ENCODE measurements at places on chromosomes 7 and 10.

GRCh38 chr7:18792871-18793595, 297.5 kb downstream of the HDAC9 start:
- DNase-seq, result no peak

DNA sequence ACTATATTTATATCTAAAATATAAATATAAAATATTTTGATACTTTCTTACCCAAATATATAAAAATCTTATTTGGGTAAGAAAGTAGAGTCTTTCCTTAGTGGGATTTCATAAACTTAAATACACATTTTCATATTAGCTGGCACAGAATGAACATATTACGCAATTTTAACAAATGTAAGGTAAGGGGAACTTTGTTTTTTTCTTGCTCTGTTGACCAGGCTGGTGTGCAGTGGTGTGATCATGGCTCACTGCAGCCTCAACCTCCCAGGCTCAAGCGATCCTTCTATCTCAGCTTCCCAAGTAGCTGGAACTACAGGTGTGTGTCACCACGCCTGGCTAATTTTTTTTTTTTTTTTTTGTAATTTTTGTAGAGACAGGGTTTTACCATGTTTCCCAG, 18.3 kb downstream of the CYP26A1 start:
- DNase-seq, result no peak

- no peak for DNase-seq
Observed at GRCh38 chr7:36937754-36938563, 213.7 kb upstream of the AOAH start.

DNA sequence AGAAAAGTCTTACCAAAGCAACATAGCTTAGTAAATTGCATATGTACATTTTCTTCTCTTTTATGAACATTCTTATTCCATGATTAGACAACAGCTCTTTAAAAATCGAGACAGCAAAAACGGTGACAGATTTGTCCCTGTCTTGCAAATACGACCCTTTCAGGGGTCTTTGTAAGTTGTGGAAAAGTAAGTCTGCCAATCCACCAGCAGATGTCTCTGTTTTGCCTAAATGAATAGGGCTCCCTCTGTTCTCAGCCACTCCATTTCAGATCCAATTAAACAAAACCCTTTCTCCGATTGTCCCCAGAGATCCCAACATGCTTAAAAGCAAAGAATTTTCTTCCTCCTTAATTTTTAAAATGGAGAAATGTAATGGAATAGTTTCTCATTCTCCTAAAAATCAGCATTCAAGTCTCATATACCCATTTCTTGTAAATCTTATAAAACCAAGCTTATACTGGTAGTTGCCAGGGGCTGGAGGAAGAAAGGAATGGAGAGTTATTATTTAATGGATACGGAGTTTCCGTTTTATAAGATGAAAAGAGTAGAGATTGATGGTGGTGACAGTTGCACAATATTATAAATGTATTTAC, 61.0 kb upstream of the NFE2L3 start:
- peak; percentile 14 for DNase-seq

GRCh38 chr7:134120405-134120804, 6.7 kb upstream of the LRGUK start:
- no peak for DNase-seq

DNA sequence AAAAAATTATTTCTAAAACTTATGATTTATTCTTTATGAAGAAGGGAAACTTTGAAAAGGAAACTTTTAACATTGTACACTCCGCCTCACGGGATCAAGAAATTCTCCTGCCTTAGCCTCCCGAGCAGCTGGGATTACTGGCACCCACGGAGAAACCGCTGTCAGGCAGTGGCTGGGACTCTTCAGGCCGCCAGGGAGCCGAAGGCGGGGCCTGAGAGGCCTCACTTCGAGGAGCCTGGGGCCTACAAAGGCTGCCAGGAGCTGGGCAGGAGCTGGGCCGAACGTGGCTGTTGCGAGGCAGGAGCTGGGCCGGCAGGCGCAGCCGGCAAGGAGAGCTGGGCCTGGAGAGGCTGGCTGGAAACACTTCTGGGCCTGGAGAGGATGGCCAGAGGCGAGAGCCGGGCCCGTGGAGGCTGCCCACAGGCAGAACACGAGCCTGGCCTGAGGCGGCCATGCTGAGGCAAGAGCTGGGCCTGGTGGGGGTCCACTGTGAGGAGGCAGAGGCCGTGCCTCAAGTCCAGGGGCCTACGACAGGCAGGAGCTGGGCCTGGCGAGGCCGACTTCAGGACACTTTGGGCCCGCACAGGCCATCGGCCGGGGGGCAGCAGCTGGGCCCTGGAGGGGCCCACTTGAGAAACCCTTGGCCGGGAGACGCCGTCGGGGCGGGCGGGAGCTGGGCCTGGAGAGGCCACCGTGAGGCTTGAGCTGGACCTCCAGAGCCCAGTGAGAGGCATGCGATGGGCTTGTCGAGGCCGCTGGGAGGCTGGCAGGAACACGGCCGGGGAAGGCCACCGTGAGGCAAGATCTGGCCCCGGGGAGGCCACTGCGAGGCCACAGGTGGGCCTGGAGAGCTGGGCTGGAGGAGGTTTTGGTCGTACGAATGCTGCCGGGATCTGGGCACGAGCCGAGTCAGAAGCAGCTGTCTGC, 23.7 kb downstream of the MDH2 start:
- DNase-seq, result no peak

GRCh38 chr7:45446195-45446944, 127.8 kb upstream of the ADCY1 start:
- DNase-seq, result no peak

DNA sequence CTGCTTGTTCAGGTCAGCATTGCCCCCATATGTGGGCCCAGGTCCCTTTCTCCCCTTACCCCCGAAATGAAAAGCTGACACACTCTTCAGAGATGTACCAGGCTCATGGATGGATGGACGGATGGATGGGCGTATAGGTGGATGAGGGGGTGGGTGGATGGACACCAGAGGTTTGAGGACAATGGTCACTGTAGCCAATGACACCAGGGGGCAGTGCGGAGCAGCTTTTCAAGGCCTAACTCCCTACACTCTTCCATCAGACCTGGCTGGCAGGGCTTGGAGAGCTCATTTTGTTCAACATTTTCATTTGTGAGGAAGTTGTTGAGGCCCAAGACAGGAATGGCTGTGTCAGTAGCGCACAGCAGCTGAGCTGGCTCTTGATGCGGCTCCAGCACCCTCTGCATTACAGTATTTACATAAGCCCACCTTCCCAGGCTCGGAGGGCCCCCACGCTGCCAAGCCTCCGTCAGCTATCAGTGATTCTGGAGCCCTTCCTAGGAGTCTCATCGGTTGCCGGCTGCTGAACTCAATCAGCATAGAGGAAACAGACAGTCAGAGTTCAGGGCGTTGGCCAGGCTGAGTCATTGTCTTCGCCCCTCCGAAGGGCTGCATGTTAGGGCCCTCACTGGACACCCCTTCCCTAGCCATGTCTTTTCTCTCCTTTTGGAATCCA, 11.6 kb upstream of the FFAR4 start:
- peak; percentile 9 for DNase-seq

DNA sequence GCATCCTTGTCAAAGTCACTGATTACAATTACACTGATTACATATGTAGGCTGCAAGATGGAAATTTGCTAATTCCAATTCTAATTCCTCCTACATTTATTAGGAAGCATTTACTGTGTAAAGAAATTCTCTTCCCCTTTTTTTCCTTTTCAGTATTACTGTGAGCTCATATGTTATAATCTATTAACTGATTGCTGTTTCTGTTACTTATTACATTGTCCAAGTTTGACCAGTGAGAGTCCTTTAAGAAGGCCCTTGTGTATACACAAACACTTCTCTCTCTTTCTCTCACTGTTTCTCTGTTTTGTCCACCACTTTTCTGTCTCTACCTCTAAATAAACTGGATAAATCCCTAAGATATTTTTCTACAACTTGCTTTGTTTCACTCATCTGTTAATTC, 31.5 kb downstream of the PHF14 start:
- DNase-seq, result no peak

DNA sequence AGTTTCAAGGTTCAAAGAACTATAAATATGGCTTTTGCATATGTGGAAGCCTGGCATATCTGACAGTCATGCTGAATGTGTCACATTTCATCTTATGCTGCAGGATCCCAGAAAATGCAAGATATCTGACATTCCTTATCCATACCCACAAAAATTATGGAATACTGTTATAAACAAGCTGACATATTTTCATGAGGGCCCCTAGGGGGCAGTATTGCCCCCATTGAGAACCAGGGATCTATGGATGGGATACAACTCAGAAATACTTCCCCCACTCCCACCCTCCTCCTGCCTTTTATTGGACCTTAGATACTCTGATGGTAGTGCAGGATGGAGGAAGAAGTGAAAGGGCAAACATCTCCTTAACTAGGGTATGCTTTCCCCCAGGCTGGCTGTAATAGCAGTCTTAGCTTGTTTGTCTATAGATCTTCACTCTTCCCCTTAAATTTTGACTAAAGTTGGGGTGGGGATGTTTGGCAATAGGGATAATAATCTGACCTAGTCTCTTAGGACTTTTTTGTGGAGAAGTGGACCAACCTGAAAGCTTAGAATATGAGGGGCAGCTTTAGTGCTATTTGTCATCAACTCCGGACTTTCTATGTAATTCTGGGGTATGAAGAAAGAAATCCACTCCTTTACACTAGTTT, 3.5 kb upstream of the GNGT1 start:
- no peak for DNase-seq
